Smooth muscle cell of the brain vasculature (primary cell): ENCODE measurements at places on chromosomes 16 and 17.

DNA sequence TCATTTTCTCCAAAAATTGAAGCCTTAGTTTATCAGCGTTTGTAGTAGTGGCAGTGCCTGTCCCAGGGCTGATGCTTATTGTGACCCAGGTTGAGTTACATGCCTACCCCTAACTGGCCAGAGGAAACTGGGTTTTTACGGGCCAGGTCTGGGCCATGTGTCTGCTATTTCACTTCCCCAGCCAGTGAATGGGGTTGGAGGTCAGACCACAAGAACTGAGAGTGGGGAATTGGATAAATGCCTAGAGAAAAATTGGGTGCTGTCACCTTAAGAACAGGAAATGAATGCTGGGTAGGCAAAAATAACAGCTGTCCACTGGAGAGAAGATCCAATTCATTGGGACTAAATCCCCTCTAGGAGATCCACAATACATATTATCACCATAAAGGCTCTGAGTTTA is 5.2 kb downstream of the ADPRM start:
- no peak for DNase-seq

- no peak for DNase-seq
Measured at GRCh38 chr17:8237175-8237574, 10.7 kb downstream of the CTC1 start.

GRCh38 chr17:68662037-68662432 is 60.9 kb upstream of the FAM20A start:
- DNase-seq = no peak

DNA sequence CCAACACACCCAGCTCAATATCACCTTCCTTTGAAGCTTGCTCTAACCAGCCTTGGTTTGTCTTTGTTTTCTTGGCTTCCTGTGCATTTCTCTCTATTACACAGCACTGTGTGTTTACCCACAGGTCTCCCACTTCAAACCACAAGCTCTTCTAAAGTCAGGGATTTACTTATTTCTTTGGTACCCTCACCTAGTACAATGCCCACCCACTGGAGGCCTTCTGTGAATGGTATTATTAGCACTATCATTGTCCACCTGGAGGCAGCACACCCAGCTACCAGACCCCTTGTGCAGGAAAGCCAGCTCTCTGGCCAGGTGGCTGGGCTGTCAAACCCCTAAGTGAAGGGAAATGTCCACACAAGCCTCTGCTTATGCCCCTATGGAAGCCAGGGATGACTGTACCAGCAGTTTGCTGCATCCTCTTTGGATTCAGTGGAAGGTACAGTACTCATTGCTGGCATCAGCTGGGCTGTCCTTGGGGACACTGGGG is 9.4 kb upstream of the TOP2A start:
- DNase-seq = no peak

DNA sequence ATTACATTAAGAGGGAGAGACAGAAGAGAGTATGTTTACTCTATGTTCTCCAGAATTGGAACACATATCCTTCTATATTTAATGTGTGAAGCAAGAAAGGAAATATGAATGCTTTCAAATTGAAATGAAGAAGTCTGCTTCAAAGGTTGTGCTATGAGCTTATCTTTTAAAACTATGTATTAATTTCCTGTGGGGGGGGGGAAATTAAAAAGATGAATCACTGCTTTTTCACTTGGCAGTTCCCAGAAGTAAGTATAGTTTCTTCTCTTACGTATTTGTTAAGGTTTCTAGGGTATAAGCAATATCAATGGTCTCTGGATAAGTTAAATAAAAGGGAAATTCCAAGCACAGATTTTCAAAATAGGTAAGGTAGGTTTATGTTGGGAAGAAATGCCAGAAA is 7.0 kb downstream of the TERF2 start:
- no peak for DNase-seq

DNA sequence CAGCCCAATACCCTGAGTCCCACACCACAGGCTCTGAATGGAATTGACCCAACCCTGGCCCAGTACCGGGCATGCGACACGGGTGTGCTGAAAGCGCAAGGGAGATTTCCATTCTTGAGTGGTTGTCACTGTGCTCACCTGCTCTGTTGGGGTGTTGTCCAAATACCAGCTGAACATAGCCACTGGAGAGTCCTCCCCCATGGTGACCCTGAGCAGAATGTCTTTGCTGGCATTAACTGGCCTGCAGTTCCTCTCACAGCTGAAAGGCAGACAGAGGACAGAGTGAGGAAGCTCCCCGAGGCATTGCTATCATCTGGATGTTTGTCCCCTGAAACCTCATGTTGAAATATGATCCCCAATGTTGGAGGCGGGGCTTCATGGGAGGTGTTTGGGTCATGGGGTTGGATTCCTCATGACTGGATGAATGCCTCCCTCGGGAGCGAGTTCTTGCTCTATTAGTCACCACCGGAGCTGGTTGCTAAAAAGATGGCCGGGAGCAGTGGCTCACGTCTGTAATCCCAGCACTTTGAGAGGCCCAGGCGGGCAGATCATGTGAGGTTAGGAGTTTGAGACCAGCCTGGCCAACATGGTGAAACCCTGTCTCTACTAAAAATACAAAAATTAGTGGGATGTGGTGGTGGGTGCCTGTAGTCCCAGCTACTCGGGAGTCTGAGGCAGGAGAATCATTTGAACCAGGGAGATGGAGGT is 57.3 kb upstream of the BCO1 start:
- peak; percentile 82 for DNase-seq

DNA sequence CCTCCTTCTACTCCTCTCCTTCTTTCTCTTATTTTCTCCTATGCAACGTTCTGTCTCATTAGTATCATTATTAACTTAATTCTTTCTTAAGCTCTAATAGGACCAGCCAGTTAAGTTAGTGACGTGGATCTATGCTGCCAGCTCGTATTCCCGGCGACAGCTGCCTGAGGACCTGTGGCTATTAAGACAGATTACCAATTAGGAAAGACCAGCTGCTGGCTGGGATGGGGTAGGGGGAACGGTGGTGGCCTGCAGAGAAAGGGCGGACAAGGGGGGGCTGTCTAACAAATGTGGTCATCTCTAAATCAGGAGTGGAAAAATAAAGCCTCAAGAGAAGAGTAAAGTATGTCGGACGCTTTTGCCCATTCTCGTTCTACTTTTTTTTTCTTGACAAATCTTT is 770 bp upstream of the MYH3 start:
- DNase-seq = no peak

- DNase-seq = peak; percentile 94
Measured at GRCh38 chr16:27326738-27327585, 13.2 kb downstream of the IL4R start.
